DMS153 (cell line): ENCODE measurements at places on chromosomes 6 and 20.

- DNase-seq: no peak
Measured at GRCh38 chr20:63058696-63059335, 52.1 kb upstream of the BHLHE23 start.

GRCh38 chr6:6224933-6225486 lies 95.5 kb downstream of the F13A1 start:
- no peak for DNase-seq

- DNase-seq: no peak
Measured at GRCh38 chr6:34095136-34095505, 50.8 kb downstream of the GRM4 start.

GRCh38 chr20:19944772-19945459 lies 72.2 kb upstream of the NAA20 start:
- DNase-seq: no peak

- no peak for DNase-seq
Measured at GRCh38 chr6:7143476-7143974, 35.8 kb downstream of the RREB1 start.

- no peak for DNase-seq
Measured at GRCh38 chr6:55953335-55953734, 77.9 kb upstream of the BMP5 start.

DNA sequence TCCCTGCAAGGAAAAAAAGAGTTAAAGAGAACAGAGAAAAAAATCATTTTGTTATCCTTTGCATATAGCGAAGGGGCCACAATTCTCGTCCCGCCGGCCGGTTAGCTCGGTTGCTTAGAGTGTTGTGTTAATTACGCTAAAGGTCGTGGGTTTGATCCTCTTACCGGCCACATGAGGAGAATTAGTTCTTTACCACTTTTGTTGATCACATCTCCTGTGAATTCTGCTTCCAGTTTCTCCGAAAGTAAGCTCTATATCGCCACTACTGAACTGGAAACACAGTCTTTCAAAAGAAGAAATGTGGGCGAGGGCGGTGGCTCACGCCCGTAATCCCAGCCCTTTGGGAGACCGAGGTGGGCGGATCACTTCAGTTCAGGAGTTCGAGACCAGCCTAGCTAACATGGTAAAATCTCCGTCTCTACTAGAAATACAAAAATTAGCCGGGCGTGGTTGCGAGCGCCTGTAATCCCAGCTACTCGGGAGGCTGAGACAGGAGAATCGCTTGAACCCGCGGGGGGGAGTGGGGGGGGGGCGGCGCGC lies 13.4 kb downstream of the PRSS16 start:
- no peak for DNase-seq

GRCh38 chr6:63347599-63347998 lies 27.8 kb upstream of the LGSN start:
- no peak for DNase-seq

GRCh38 chr6:45614488-45615285 lies 237.0 kb upstream of the SUPT3H start:
- no peak for DNase-seq

- DNase-seq: no peak
Measured at GRCh38 chr6:144500892-144501291, 215.8 kb downstream of the UTRN start.

- no peak for DNase-seq
Measured at GRCh38 chr6:35719830-35720733, 16.8 kb upstream of the ARMC12 start.

DNA sequence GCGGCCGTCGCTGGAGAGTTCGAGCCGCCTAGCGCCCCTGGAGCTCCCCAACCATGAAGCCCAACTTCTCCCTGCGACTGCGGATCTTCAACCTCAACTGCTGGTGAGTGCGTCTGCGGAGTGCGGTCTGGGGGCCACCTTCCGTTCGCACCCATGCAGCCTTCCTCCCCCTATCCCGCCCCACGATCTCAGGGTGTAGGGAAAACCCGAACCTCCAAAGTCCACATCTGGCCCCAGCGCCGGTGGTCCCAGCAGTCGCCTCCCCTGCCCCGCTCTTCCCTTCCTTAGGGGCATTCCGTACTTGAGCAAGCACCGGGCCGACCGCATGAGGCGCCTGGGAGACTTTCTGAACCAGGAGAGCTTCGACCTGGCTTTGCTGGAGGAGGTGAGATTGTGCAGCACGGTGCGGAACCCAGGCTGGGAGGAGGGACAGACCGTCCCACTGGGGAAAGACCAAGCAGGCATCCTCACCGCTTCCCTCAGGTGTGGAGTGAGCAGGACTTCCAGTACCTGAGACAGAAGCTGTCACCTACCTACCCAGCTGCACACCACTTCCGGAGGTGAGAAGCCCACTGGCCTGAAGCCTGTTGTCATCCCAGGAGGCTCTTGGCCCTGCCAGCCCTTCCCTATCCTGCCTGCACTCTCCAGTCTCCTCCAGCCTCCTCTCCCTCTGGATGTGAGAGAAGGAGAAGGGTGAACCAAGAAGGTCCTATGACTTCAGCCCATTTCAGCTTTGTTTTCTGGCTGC lies 719 bp downstream of the SMPD2 start:
- DNase-seq: no peak

- no peak for DNase-seq
Measured at GRCh38 chr20:34179637-34180360, 61.4 kb upstream of the ASIP start.

- no peak for DNase-seq
Measured at GRCh38 chr20:60058879-60059278, 100.7 kb downstream of the CDH26 start.
